ENCODE measurements at places on chromosomes 16 and 17.

GRCh38 chr16:67449336-67449735, 18.4 kb downstream of the HSD11B2 start:
- DNase-seq: no peak

DNA sequence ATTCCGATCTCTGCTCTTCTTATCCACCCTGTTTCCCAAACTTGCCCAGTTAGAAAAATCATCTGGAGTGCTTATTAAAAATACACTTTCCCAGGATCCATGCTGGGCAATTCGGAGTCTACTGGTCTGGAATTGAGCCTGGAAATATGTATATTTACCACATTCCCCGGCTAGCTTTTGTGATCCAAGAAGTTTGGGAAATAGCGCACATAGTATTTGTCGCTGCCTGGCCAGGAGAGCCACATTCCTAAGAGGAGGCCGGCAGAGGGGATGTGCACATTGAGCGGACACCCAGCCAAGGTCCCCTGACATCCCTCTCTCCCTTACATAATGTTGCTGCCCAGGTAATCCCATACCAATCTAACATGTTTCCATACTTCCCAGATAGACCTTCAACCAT, 62.1 kb upstream of the TMEM97 start:
- DNase-seq: no peak

GRCh38 chr16:85986931-85987749, 88.2 kb downstream of the IRF8 start:
- peak; percentile 63 for DNase-seq

GRCh38 chr16:2896480-2897010, 13.5 kb downstream of the FLYWCH2 start:
- no peak for DNase-seq

DNA sequence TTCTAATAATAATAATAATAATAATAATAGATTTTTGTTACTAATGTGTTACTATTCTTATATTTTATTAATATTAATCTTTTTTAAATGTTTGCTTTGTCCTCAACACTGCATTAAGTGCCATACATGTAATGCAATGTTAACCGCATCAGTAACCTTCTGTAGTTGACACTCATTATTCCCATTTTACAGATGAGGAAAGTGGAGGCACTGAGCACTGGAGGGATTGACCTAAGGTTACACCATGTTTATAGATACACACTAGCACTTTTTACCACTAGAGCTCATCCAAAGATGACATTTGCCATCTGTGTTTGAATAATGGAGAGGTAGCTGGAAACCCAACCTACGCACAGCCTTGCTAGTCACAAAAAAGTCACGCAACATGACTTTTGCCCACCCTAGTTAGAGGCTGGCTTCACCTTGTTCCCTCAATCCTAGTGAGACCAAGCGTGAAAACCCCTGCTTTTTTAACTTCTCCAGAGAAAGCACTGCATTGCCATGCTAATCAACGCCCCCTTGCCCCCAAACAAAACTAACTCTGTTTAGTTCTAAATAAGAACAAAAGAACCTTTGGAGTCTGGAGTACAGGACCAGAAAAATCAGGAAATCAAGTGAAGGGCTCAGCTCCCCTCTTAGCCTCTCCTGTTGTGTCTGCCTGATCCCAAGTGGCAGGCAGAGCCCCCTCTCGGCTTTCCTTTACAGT, 2.3 kb downstream of the ARSG start:
- DNase-seq: no peak

- no peak for DNase-seq
These were observed 80.0 kb downstream of the KCNJ18 start for GRCh38 chr17:21772321-21772720.

GRCh38 chr17:14461227-14461548, 160.3 kb downstream of the HS3ST3B1 start:
- DNase-seq: no peak

DNA sequence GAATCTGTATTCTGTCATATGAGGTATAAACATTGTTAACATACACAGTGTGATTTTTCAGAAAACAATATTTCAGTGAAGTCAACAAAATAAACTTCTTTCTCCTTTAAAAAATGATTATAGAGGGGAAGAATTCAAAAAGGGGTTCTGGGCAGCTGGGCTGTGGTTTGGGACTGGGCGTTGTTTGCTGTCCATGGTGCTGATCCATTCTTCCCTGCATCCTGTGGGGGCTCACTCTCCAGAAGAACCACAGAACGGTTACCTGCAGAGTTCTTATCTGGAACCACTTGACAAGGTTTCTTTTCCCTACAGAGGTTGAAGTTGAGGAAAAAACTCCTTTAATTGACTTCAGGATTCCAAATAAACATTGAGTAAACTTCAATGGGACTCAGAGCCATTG, 1091.0 kb downstream of the CDH8 start:
- no peak for DNase-seq

GRCh38 chr16:83762141-83762991, 45.4 kb upstream of the HSBP1 start:
- no peak for DNase-seq

DNA sequence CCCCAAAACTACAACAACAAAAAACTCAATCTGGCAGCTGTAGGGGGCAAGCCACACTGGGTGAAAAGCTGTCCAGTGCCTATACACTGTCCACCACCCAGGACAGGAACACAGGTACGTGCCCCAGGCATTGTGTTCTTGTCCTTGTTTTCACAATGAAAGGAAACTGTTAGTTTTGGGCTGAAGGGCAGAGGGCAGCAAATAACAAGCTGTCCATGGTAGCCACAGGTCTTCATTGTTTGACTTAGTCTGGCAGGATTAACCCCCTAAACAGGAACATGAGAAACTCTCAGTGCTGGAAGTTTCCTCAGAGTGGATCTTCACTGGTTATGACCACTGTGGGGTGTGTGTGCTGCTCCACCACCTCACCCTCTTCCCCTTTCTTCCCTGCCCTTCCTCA, 224.6 kb upstream of the N4BP1 start:
- DNase-seq: no peak

GRCh38 chr17:76089680-76090516, 10.9 kb downstream of the ZACN start:
- no peak for DNase-seq

- no peak for DNase-seq
These were observed 66.0 kb downstream of the CDK12 start for GRCh38 chr17:39527220-39527813.

All from right lobe of liver (tissue), 6 donors.